ENCODE measurements at places on chromosomes 2 and 18.

DNA sequence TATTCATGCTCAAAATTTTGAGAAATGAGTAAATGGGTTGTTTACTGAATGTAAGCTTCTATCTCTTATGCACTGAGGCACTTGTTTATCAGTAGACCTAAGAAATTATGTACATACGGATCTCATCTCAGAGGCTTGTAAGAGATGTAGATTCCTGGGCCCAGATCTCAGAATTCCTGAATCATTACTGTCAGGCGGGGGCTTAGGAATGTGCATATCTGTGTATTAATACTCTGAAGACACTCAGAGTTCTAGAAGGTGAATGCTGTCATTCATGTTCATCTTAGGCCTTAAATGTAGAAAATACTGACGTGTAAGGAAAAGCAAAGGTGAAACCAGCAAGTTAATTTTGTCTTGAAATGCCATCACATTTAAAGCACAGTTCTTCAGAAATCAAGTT lies 169.6 kb downstream of the FMNL2 start:
- no peak for DNase-seq

DNA sequence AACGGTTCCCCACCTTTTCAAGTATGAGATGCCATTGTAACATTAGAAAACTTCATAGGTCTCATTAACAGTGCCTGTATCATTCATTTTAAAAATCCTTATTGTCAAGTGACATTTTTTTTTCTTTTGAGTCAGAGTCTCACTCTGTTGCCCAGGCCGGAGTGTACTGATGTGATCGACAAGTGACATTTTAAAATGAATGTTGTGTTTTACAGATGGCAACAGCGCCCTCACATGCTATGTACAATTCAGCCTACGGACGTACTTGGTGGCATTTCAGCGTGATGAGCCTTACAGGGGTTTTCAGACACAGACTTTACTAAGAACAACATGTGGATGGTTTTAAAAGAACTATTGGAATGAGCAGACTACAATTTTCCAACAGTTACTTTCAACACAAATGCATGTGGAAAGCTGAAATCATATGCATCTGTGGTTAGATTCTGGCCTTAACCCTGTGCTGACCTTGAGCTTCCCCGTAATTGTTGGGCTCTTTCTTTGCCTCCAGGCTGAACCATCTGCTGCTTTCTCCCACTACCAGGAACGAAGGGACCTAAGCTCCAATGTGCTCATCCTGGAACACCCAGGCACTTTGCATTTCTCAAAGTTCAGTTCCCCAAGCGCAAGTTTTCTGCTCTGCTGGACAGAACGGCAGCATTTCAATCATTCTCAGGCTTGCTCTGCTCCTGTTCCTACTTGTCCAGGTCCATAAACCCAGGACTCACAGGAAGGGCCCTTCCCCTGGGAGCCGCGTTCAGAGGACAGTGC lies 119.9 kb upstream of the NDUFV2 start:
- no peak for DNase-seq

DNA sequence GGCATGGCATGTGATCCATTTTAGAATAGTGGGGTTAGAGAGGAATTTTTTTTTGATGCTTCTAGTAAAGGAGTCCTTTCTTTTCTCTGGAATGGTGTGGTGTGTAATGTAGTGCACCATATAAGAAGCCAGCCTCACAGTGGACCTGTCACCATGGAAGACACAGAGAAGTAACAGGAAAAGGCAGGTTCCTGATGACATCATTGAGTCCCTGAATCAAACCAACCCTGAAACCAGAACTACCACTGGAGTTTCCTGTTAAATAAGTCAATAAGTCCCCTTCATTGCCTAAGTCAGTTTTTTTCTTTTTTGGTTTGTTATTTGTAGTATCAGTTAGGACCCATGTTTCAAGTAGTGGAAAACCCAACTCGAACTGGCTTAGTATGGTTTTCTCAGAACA lies 11.9 kb downstream of the ADCYAP1 start:
- DNase-seq = no peak

GRCh38 chr2:85468704-85469349 lies 50.3 kb downstream of the SH2D6 start:
- no peak for DNase-seq

GRCh38 chr2:237879058-237879430 lies 19.6 kb downstream of the RAMP1 start:
- no peak for DNase-seq

- no peak for DNase-seq
These were observed 135.1 kb upstream of the ID2 start for GRCh38 chr2:8546612-8547283.

GRCh38 chr2:6556755-6557154 lies 309.0 kb downstream of the CMPK2 start:
- no peak for DNase-seq

DNA sequence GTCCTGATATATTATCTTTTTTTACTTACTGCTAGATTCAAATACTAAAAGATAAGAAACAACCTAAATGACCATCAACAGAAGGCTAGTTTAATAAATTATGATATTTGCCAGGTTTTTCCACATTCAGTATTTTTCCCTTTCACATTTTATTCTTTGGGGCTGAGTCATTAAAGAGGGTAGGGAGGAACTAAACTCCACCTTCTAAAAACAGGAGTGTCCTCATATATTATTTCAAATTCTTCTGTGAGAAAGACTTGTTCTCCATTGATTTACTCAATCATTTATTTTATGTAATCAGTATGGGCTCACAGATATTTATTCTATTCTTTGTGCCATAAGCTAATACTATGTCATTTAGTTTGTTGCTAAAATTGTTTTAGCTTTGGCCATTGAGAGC lies 9.0 kb downstream of the HDHD2 start:
- DNase-seq = no peak

- DNase-seq = peak; percentile 6
These were observed 21.3 kb downstream of the NOL10 start for GRCh38 chr2:10668402-10669012.

DNA sequence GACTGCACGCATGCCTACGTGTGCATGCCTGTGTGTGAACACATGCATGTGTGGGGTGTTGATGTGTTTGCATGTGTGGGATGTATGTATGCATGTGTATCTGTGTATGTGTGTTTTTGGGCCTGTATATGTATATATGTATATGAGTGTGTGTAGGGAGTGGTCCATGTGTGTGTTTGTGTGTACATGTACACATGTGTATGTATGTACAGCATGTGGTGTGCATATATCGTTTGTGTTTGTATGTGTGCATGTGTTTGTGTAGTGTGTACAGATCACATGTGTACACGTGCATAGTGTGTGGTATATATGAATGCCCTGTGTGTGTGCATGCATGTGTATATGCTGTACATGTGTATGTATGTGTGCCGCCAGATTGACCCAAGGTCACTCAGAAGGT lies 54.2 kb upstream of the ASB18 start:
- no peak for DNase-seq

GRCh38 chr2:45882707-45883602 lies 231.5 kb downstream of the PRKCE start:
- DNase-seq = no peak

GRCh38 chr2:100451092-100451491 lies 19.2 kb upstream of the NMS start:
- DNase-seq = no peak
